NCI-H1694 treated with DMSO at 0.1 percent for 48 hours (cell line): ENCODE measurements at places on chromosomes 3 and 15.

DNA sequence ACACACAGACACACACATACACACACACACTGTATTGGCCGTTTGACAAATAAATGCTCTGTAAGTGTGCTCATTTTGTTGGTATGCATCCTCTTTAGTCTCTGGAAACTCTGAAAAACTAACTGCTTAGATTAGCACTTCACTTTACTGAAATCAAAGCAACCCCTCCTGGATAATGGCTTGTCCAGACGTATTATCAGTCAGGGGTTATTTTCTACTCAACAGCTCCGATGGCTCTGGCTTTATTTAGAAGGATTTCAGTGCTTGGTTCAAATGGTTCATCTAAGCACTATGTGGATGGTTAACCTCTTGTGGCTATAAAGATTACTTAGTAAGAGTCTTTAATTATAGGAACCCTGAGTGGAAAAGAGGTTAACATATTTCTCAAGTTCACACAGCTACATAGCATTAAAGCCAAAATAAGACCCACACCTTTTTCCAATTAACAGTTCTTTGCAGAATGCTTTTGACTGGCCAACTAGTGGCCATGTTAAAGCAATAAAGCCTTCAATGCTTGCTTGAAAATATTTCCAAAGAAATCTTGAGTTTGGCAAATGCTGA, 516.1 kb upstream of the NAALADL2 start:
- DNase-seq: no peak

- DNase-seq: no peak
Observed at GRCh38 chr15:61682891-61683735, 377.1 kb downstream of the VPS13C start.

DNA sequence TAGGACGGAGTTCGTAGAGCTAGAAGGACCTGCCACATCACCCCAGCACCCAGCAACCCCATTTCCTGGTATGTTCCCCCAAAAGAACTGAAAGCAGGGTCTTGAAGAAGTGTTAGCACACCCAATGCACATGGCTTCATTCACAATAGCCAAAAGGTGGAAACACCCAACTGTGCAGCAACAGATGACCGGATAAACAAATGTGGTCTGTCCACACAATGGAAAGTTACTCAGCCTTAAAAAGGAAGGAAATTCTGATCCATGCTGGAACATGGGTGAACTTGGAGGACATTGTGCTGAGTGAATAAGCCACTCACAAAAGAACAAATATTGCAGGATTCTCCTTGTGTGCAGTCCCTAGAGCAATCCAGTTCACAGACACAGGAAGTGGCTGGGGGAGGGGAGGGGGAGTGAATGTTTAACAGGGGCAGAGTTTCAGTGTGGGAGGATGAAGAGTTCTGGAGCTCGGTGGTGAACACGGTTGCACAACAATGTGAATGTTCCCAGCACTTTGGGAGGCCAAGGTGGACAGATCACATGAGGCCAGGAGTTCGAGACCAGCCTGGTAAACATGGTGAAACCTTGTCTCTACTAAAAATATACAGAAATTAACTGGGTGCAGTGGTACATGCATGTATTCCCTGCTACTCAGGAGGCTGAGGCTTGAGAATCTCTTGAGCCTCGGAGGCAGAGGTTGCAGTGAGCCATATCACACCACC, 157.5 kb downstream of the NUP210 start:
- DNase-seq: no peak

DNA sequence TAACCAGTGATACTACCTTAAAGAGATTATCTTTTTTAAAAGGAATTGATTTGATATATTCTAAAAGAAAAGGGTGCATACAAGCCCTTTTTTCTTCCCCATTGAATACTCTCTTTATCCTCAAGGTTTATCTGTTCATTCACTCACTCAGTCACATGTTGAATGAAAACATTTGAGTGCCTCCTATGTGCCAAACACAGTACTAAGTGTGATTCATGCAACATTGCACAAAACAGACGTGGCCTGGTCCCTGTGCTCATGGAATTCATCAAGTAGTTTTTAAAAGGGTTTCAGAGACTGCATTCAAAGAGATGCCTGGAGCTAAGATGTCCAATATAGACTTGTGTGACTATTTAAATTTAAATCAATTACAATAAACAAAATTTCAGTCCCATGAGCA, 462.2 kb upstream of the MDFIC2 start:
- DNase-seq: no peak

DNA sequence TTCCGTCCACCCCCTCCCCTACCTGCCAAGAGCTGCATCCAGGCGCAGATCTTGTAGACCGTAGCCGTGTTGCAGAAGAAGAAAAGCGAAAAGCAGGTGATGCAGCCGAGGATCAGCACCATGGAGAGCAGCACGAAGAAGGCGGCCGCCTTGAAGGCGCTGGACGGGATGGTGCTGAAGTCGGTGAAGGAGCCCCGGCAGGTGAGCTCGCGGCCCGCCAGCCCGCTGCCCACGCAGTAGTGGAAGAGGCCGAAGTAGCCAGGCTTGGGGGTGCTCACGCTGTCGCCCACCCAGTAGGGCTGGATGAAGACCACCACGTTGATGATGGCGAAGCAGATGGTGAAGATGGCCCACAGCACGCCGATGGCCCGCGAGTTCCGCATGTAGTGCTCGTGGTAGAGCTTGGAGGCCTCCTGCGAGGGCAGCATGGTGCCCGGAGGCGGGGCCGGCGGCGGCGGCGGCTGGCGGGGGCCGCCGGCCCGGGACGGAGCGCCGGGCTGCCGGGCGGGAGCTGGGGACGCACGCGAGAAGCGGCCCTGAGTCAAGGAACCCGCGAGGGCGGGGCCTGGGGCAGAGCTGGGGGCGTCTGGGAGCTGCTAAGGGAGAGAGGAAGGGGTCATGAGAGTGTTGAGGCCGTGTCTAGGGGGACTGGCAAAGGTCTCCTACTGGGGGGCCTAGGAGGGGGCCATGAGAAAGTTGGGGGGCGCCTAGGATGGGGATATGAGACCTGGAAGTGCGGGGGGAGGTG, 1.2 kb downstream of the LHFPL4 start:
- DNase-seq: no peak

DNA sequence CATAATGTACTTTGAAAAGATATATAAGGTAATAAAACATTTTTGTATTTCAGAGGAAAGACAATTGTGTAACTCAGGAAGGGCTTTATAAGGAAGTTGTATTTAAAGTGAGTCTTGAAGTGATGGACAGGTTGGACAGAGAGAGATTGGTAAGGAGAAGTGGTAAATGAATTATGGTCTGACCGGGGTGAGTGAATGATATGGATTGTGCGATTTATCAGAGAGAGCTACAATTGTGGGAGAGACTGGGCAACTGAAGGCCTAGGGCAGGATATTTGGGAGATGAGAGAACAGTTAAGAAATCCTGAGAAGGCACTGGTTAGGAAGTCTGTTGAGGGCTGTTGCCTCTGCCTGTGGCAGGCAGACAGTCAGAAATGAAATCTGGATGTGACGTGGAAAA, 14.8 kb downstream of the IL1RAP start:
- no peak for DNase-seq
